SJSA1 (cell line): ENCODE measurements at places on chromosomes 7 and 10. TPM values are rescaled to one million over a fixed set of nuclear protein-coding genes. Genes with fewer than 3 reads are reported as not detected.

DNA sequence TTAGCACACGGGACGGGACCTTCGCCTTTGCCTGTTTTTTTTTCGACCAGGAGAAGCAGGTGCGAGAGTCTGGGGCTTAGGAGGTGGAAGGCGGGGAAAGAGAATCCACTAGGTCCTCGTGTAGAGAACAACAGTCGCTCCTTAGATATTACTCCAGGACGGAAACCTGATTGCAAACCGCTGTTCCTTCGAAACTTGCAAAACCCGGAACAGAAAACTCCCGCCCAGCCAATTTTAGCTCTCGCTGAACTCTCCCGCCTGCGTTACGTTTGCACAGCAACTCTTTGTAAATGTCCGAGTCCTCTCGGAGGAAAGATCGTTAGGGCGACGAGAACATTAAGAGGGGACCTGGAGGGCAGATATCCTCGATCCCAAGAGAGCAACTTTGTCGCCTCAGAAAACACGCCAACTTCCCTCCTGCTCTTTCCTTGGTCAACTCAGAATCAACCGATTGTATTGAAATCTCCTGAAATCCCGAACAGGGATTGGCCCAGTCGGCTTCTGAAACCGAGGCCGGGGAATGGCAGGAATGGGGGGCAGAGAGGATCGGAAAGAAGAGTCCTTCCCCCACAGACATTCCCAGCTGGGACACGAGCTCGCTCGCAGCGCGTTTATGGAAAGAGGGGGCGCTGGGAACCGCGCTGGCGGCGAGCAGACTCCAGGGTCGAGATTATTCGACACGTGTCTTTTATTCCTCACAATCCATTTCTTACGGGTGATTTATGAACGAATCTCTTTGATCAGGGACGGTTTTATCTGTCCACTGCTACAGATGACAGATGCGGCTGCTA is 9.9 kb downstream of the TWIST1 start:
- DNase-seq, result peak; percentile 74

GRCh38 chr10:72364239-72364777 is 9.6 kb upstream of the DNAJB12 start:
- peak; percentile 93 for DNase-seq

GRCh38 chr7:618539-619367 is 99.1 kb upstream of the PDGFA start:
- DNase-seq, result no peak

DNA sequence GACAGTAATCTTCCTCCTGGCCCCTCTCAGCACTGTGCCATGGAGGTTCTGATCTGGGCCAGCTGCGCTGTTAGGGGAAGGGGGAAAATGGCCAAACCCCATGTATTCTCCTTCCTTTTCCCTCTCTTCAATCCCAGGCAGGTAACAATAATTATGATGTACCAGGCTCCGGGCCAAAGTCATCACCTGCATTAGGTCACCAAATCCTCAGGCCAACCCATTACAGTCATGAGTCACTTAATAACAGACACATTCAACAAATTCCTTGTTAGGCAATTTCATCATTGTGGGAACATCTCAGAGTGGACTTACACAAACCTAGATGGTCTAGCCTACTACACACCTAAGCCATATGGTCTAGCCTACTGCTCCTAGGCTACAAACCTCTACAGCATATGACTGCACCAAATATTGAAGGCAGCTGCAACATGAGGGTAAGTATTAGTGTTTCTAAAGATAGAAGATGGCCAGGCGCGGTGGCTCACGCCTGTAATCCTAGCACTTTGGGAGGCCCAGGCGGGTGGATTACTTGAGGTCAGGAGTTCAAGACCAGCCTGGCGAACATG is 2.2 kb upstream of the HSPB1 start:
- DNase-seq, result no peak

DNA sequence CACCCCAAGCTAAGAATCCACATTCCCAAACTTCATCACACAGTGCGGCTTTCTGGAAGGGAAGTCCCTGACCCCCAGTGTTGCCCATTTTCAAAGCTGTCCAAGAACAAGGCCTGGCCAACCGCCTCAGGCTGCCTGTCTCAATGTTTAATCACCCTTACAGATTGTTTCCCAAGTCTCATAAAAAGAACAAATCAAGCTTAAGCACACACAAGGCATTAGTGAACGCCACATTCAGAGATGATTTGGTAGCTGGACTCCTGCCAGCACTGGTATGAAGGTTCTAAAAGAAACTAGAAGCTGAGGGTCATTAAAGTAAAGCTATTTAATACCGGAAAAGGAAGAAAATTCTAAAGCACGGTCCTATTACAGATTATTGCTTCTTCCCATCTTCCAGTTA is 35.6 kb downstream of the C10orf90 start:
- DNase-seq, result no peak

DNA sequence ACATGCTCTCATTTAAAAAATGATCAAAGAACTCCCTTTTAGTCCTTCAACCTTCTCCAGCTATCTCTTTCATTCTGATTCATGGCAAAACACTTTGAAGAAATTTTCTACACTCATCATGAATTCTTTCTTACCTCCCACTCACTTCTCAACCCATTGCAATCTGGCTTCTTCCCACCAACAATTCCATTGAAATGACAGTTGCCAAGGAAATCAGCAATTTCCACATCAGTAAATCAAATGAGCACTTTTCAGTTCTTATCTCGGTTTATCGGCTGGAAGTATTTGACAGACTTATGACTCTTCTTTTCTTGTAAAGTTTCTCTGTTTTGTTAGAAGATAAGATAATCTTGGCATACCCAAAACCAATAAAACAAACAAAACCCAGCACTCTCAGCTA is 99.1 kb upstream of the CACNA2D1 start:
- DNase-seq, result no peak

The GRID1 gene
- total RNA-seq, result 0.05 TPM in 1 of 2 replicates, not detected in the other

The NUTM2A gene
- 1.1 and 3.4 TPM in 2 replicates for total RNA-seq

The KCP gene
- not detected in 2 replicates for total RNA-seq

The LIPN gene
- total RNA-seq, result not detected in 2 replicates

The CHCHD2 gene
- 613 and 738 TPM in 2 replicates for total RNA-seq

The FOXP2 gene
- not detected in 2 replicates for total RNA-seq
